Stimulated activated naive CD8-positive, alpha-beta T cell treated with anti-CD3 and anti-CD28 coated beads, Interleukin-15, amount 100 ng/mL, for 72 hours (primary cell): ENCODE measurements at places on chromosomes 16 and 17.
A peak's percentile ranks its signal among the peaks of the same experiment; 100 is the strongest.

DNA sequence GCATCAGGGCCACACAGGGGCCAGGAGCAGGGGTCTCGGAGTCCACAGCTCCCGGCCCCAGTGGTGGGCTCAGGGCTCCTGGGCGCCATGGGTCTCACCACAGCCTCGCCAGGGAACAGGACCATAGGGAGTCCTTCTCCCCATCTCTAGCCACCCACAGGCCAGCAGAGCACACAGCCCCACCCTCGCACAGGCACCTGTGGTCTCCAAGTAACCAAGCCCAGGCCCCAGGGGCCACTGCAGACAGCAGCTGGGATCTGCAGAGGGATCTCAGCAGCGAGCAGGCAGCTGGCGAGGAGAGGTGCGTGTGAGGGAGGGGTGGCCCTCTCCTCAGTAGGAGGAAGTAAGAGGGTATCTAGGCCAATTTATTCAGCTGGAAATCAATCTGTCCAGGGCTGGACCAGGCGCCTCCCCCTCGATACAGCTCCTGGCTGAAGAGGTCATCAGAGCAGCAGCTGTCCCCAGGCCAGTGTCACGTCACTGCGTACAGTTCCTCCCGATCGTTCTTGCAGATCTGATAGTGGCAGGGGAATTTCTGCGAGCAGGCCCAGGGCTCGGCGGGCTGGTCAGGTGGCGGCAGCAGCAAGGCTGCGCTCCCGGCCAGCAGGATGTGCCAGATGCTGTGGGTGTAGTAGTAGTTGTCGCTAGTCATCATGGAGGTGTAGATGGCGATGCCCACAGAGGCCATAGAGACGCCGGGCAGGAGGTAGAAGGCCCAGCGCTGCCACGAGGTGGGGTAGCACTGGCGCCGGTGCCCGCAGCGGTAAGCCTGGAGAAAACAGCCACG, 1.4 kb upstream of the MRPL28 start:
- DNase-seq = no peak

DNA sequence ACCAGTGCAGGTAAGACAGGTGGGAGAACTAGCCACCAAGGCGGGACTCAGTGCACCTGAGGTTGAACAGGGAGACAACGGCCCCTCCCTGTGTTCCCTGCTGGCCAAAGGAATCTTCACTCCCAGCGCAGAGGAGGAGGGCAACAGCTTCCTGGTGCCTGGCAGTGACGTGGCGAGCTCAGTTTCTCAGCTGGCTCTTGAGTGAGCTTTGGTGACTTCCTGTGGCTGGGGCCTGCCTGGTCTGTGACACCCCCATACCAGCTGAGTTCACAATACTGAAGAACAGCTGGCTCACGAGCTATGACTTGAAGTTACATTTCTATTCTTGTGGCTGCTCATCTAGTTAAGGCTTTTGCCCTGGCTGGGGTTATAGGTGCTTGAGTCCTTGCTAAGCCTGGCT, 26.1 kb downstream of the WNT9B start:
- DNase-seq = no peak

DNA sequence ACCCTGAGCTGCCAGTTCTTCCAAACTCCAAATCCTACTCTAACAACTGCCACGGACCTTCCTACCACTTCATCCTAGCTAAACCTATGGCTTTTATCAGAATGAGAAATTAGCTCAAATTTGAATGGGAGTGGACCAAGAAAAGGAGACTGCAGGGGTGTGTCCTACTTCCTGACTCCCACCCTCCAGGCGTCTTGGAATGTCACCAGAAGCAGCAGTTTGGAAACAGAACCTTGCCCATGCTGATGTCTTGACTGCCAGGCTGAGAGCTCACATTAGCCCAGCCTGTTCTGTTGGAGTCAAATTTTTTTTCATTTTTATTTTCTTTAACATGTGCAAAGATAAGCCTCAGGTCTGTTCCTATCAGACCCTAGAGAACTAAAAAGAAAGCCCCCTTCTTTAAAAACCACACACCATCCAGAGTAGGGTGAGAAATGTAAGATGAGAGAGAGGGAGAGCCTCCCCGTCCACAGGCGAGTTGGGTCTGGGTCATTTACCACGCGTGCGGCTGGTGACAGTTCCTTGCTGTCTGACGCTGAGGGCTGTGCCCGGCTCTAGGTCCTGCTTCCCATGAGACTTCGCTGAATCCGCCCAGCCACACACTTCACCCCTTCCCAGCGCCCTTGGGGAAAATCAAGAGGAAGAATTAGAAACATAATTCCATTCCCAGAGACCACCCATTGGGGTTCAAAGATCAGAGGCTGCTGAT, 54.3 kb downstream of the WNT3 start:
- DNase-seq = no peak

DNA sequence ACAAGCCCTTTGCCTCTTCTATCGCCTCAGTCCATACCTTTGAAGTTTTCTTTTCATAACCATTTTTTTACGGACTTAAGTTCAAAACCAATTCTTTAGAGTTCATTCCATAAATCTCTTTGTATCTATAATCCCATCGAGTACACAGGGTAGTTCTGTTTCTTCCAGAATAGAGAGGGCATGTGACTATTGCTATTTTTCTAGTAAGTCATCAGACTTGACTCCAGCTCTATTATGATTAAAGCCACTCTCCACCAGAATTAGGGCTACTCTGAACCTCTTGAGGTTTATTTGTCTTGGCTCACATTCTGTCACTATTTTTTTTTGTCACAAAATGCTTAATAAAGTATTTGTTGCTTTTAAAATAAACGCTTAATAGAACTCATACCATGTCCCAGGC, 191.9 kb upstream of the AXIN2 start:
- no peak for DNase-seq

GRCh38 chr16:88732172-88732960, 26.1 kb downstream of the CTU2 start:
- DNase-seq = no peak

- no peak for DNase-seq
These were observed 85.5 kb upstream of the TMEM132E start for GRCh38 chr17:34493917-34494316.

- DNase-seq = no peak
These were observed 427.5 kb upstream of the PSMD7 start for GRCh38 chr16:73869126-73869525.

DNA sequence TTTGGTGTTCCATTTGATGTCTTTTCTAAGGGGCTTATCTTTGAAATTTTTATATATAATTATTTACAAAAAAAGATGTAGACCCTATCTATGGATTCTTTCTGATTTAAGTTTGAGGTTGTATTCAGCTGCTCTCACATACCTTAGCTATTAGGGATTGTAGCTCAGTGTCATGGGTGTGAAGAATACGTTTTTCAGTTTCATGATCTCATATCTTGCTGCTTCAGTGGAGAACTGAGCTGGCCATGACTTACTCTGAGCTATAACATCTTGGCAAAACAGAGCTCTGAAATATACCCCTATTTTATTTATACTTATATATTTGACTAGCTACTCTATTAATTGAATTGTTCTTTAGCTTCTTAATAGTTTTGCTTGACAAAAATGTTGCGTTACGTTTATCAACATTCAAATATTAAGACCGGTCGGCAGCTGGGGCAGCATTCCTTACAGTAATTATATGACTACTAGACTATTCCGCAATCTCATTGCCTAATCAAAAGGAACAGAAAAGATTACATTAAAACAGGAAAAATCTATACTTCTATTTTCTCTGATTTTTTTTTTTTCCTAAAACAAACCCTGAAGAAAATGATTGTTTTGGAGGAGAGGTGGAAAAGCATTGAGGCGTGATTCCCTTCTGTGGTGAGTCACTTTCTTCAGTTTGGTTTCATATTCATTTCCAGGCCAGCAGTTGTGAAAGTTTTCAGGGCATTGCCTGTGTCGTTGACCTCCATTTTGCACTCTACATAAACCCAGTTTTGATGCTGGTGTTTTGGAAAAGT, 24.1 kb upstream of the KRT24 start:
- DNase-seq = no peak

- DNase-seq = no peak
These were observed 40.7 kb downstream of the SNX20 start for GRCh38 chr16:50640391-50640790.

GRCh38 chr16:54936201-54936978, 5.7 kb downstream of the IRX5 start:
- peak; percentile 19 for DNase-seq

GRCh38 chr17:74123350-74123749, 80.1 kb upstream of the RPL38 start:
- no peak for DNase-seq
